ENCODE measurements at places on chromosomes 1 and 21.
A peak's percentile ranks its signal among the peaks of the same experiment; 100 is the strongest.

DNA sequence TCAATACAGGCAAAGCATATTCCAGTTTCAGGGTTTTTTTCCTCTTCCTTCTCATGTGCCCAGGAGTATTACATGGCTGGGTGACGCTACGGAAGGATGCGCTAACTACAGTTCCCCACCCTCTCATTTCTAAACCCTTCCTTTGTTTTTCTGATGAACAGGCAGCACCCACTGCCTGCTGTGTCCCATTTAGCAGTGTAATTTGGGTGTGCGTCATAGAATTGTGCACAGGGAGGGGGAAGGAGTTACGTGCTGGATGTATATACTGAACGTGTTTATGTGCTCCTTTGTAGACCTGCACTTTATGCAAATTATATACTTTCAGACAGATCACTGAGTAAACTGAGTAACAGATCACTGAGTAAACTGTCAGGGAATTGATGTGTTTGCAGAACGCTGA, 44.5 kb downstream of the ELAPOR1 start:
- no peak for DNase-seq

- no peak for DNase-seq
Measured at GRCh38 chr1:97608272-97608671, 312.6 kb downstream of the DPYD start.

GRCh38 chr1:20978413-20978812, 191.3 kb upstream of the HP1BP3 start:
- no peak for DNase-seq

DNA sequence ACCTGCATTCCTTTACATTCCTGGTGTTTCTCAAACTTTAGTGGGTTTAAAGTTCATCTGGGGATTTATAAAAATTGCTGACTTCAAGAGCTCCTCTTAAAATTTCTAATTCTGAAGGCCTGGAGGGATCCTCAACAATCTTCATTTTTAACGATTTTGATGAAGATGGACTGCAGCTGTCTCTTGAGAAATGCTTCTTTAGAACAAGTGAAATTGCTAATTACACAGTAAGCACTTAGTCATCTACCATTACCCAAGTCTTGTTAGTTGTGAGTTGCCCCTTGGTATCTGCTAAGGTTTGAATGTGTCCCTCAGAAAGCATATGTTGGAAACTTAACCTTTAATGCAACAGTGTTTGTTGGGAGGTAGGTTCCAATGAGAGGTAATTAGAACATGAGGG, 163.7 kb downstream of the LTN1 start:
- DNase-seq: no peak

GRCh38 chr1:182611787-182612186, 7.6 kb upstream of the RGS16 start:
- no peak for DNase-seq

DNA sequence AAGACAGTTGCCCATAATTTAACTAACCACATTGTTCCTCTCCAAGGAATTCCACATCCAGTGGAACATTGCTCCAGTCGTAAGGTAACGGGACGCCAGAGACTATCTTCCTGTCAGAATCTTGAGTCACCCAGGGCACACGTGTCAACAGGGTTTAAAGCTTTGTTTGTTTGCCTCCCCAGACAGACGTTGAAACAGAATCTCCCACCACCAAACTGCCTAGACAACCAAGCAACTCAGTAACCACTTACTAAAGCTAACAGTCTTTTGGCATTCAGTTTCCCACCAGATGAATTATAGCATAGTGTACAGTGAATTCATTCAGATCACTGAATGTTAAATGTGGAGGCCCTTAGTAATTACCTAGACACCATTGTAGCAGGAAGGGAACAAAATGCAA, 439.5 kb downstream of the PLPP3 start:
- no peak for DNase-seq

GRCh38 chr1:62181532-62181931, 13.1 kb upstream of the L1TD1 start:
- DNase-seq: no peak

DNA sequence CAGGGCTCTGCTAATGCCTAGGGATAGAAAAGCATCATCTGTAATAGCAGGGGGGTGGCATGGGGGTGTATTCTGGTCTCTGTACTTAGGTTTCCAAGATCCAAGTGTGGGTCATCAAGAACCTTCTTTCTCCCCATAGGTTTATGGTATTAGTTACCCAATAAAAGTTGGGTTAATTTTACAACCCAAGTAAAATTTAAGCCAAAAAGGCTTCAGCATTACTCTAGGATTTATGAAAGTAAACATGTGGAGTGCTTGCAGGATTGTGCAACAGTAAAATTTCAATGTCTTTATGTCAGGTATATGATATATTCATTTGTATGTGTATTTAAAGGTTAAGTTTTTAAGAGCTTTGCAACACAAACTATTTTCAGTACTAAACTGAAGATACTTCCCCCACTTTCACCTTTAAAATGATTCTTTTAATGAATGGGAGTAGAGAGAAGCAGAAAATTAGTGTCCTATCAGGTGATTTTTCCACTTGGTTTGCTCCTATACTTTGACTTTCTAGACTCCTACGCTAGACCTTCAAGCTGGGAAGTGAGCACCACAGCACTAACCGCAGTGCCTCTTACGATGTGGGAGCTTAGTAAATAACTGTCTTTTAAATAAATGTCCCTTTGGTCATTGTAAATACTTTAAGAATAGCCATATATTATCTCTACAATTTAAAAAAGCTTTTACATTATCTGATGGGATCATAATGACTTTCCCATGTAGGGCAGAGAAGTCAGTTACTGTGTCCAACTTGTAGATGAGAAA, 67.8 kb upstream of the UBE2U start:
- DNase-seq: no peak

GRCh38 chr1:110585481-110585880, 20.7 kb downstream of the KCNA2 start:
- no peak for DNase-seq

- no peak for DNase-seq
Measured at GRCh38 chr1:63868268-63868781, 94.5 kb downstream of the ROR1 start.

GRCh38 chr1:241308011-241308410, 49.0 kb downstream of the RGS7 start:
- DNase-seq: no peak

GRCh38 chr1:180462102-180462501, 40.3 kb downstream of the ACBD6 start:
- no peak for DNase-seq

GRCh38 chr21:31343680-31344480, at the start of gene TIAM1:
Gene TIAM1 (minus strand): TSS chr21:31344261. CDS start chr21:31266972, 77,289 bp downstream.
- peak; percentile 33 for DNase-seq

DNA sequence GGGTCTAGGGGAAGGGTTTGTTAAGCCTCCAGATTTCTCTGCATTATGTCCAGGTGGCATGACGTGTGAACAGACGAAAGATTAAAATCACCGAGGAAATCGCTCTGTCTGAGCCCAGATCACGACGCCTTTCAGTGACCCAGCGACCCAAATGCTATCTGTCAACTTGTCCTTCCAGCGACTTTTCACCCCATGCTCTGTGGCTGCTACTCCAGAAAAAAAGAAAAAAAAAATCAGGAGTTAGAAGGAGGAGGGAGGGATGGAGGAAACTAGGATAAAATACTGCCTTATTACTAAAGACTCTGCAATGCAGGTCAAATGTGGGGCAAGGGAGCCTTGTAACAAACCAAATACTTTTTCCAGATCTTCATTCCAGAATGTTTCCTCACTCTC, 352.0 kb downstream of the NUF2 start:
- DNase-seq: no peak

- DNase-seq: peak; percentile 83
Measured at GRCh38 chr1:116504308-116505156, 66.3 kb downstream of the CD58 start.

- DNase-seq: no peak
Measured at GRCh38 chr1:33080373-33080772, 580 bp upstream of the AZIN2 start.

DNA sequence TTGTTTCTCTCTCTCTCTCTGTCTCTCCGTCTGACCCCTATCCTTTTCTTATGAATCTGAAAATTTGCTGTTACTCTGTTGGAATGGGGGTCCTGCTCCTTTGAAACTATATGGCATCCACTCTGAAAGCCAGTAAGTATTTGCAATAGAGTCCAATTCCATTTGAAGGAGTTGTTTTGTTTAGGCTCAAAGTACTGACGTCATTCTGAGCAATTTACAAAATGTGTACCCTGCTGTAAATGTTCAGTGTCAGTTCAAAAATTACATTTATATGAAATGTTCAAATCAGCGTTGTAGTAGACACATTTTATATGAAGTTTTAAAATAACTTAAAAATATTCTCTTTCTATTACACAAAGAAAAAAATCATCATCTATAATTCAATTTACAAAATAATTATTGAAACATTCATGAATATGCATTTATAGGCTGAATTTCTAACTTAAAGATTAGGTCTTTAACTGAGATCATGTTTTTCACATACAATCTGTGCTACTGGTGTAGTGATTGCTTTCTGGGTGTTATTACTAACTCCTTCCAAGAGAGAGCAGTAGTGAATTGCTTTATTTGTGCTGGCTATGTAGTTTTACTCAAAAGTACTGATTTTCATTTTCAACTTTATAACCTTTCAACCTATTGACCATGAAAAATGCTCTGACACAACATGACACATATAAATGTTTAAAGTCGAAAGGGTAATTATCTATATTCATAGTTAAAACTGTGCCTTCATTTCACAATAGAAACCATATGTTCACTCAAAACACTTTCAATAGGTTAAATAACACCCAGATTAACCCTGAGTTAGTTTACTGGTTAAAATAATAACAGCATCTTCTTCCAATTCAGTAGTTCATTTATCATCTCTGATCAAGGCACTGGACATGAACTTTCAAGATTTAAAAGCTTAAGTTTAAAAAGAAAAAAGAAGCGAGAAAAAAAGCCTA, 253.1 kb upstream of the ADGRL4 start:
- no peak for DNase-seq

GRCh38 chr1:232707142-232707541, 77.2 kb upstream of the SIPA1L2 start:
- DNase-seq: no peak

DNA sequence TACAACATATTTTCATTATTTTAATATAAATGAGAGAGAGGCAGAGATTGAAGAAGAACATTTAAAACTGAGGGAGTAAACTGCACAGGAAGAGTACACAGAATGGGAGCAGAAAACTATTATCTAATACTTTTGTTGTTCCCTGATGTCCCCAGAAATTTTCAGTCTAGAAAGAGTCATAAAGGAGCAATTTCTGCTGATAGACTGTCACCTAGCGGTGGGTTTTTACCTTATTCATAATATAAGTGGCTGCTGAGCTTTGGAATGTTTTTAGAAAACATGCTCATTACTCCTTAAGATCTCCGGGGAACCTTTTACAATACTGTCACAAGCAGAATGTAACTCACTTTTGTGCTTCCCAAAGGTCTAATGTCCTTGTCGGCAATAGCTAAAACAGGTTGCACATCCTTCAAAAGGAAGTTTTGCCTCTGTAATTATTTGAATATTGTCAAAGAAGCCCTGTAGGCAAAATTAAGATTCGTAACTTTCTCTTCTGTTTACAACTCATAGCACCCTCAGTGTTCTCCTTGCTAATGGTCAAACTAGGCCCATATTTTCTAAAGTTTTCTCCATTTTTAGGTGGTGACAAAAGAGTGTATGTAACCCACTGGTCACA, 4.9 kb upstream of the NPL start:
- no peak for DNase-seq

DNA sequence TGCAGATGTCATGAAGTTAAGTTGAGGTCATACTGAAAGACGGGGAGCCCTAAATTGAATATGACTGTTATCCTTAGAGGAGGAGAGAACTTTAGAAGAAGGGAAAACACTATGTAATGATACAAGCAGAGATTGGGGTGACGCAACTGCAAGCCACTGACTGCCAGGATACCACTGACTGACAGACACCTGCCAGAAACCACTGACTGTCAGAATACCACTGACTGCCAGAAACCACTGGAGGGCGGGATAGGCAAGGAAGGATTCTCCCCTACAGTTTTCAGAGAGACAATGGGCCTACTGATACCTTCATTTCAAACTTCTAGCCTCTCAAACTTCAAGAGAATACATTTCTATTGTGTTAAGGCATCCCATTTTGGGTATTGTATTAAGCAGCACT, 388.7 kb downstream of the USH2A start:
- DNase-seq: no peak

- DNase-seq: no peak
Measured at GRCh38 chr1:213659580-213660547, 327.9 kb upstream of the PROX1 start.

- no peak for DNase-seq
Measured at GRCh38 chr1:8104278-8105236, 78.4 kb upstream of the ERRFI1 start.

DNA sequence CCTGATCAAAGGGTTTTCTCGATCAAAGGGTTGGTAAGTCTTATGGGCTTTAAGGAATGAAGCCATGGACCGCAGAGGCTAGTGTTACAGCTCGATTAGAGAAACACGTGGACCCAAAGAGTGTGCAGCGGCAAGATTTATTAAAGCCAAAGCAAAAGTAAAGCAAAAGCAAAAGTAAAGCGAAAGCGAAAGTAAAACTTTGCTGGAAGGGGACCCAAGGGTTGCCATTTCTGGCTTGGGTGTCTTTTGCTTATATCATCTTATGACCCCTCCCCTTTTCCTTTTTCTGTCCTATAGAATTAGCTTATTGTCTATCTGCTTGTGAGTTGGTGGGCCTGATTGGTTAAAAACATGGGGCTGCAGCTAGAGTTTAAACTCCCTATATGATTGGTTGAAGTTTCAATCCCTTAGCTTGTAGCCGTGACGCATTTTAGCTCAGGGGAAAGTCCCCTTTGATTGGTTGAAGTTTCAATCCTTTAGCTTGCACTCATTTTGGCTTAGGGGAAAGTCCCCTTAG, 957.0 kb downstream of the AMY1C start:
- no peak for DNase-seq

- no peak for DNase-seq
Measured at GRCh38 chr1:202015662-202015937, 5.2 kb downstream of the ELF3 start.

DNA sequence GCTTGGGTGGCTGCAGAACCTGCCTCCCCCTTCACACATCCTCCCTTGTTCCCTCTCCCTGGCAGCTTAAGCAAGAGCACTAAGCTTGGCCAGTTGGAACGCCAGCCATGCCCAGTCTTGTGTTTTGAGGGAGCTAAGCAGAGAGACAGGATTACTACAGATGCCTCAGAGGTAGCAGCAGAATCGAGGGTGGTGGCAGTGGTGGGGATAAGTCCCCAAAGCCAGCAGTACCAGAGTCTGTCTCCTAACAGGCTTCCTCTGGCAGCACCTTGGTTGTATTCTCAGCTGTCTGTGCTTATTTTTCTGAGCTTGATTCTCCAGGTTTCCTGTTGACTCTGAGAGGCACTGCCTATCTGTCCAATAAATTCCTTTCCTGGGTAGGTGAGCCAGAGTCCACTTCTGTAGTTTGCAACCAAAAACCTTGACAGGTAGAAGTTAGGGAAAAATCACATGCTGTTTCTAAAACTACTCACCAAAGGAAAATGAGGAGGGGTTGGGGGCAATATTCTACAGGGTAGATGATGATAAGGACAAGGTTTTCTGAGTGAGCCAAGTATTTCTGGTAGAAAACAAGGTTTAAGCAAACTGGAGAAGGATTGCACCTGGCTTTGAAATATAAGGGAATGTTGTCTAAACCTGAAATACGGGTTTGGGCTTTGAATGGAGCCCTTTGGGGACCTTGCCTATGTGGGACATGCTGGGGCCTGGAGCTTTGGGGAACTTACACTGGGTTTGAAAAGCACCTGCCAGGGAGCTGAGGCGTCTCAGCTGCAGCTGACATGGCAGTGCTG, 100.8 kb downstream of the PBX1 start:
- DNase-seq: no peak

GRCh38 chr1:40751802-40752201, 31.8 kb upstream of the KCNQ4 start:
- no peak for DNase-seq

Measured in activated CD8-positive, alpha-beta memory T cell treated with anti-CD3 and anti-CD28 coated beads, Interleukin-2, amount 50 U/mL, for 4 hours (primary cell).